ENCODE measurements at places on chromosomes 1 and 21. TPM values are rescaled to one million over a fixed set of nuclear protein-coding genes. Genes with fewer than 3 reads are reported as not detected.

Gene DENND2D
- total RNA-seq = 3.4 TPM

Gene C21orf58
- 1.6 TPM for total RNA-seq

Gene TSNAX
- total RNA-seq = 24.5 TPM

Gene DCDC2B
- not detected for total RNA-seq

Gene TAS1R1
- total RNA-seq = not detected

- DNase-seq = no peak
These were observed 193.3 kb upstream of the BEND5 start for GRCh38 chr1:48969971-48970370.

- no peak for DNase-seq
These were observed 8.6 kb upstream of the EDN2 start for GRCh38 chr1:41493117-41493536.

- DNase-seq = no peak
These were observed 31.5 kb downstream of the SESN2 start for GRCh38 chr1:28290851-28291250.

GRCh38 chr1:63662056-63662836 is 69.0 kb downstream of the PGM1 start:
- no peak for DNase-seq

DNA sequence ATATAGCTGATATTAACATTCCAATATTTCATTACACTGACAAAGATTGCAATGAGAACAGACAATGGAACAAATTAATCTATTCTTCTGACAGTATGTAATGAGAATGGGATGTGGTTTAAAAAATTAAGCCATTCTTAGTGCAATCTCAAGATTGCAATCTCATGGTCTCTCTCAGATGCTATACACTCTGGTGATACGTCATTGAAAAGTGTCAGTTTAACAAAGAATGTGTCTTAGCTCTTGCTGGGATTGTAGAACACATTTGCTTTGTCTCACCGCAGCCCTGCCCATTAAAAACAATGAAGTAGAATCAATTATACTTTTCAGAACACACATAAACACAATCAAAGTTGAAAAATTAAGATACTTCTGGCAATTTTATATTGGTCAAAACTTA is 55.2 kb downstream of the LRRC53 start:
- no peak for DNase-seq

GRCh38 chr1:208834381-208835096 is 590.4 kb upstream of the PLXNA2 start:
- peak; percentile 10 for DNase-seq

DNA sequence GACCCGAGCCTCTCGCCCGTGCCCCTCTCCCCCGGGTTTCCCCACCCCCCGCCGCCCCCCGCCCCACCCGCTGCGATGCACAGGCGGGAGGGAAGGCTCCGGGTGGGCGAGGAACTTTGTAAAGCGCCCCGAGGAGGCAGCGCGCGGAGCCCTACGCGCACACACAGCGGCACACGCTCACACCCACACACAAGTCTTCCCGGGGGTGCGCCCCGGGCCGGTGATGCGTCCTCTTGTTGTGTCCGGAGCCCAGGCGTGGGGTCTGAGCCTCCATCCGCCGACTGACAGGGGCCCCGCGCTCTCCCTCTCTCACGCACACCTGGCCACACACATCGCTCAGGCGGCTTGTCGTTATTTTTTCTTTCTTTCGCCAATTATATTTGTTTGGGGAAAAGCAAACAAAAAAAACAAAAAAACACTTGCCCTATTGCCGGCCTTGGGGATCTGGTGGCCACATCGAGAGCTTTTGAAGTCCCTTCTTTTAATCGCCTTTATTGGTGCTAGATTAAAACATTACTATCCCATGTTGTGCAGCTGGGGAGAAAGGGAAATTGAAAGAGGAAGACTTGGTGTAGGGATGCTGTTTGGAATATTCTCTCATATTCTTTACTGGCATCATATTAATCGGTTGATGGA is 770 bp downstream of the NTNG1 start:
- DNase-seq = no peak

DNA sequence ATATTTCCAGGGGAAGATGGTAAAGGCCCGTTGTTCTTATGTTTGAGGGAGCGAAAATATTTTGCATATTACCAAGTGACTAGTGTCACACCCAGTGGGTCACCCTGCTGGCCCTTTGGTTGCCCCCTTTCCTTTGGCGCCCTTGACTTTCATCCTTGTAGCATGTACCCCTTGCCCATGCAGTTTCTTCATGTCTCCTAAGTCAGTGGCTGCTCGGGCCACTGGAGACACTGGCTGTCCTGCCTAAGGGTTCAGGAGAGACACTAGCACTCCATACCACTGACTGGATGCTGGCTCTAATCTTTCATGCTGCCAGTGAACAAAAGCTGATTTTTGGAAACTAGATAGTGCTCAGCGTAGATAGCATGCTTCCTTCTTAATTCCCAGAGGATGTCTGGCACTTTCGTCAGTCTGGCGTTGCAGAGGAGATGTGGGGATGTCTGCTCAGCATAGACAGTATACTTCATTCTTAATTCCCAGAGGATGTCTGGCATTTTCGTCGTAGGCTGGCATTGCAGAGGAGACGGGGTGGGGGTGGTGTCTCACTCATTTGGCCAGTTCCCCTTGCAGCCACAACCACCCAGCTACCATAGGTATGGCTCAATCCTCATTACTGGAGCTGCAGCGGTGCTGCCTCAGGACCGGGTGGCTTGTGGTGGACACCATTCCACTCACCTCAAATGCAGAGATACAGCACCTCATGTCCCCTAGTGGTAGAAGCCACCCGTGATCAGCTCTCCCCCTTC is 770.9 kb upstream of the TPTE start:
- DNase-seq = no peak

All from glomerular endothelial cell (primary cell).